Stimulated activated CD8-positive, alpha-beta memory T cell treated with anti-CD3 and anti-CD28 coated beads, Interleukin-7, amount 100 ng/mL, for 48 hours (primary cell): ENCODE measurements at places on chromosomes 13 and 19.

GRCh38 chr19:16095071-16095571 lies 16.6 kb upstream of the RAB8A start:
- peak; percentile 69 for DNase-seq

GRCh38 chr13:21872795-21873194 lies 201.9 kb downstream of the FGF9 start:
- DNase-seq, result no peak

DNA sequence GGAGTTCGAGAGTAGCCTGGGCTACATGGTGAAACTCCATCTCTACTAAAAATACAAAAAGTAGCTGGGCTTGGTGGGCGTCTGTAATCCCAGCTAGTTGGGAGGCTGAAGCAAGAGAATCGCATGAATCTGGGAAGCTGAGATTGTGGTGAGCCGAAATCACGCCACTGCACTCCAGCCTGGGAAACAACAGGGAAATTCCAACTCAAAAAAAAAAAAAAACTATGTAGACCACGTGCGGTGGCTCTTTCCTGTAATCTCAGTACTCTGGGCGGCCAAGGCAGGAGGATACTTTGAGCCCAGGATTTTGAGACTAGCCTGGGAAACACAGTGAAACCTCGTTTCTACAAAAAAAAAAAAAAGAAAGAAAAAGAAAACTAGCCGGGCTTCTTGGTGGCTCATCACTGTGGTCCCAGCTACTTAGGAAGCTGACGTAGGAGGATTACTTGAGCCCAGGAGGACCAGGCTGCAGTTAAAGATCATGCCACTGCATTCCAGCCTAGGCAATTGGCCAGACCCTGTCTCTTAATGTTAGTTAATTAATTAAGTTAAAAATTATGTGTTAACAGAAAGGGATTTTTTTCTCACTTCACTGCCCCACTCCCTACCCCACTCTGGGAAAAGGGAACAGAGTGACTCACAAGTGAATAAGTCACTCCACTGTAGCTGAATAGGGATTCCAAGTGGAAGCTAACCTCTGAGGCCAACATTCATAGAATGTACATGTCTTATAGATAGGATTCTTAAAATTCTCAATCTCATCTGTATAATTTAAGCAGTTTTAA lies 2.2 kb downstream of the ZNF83 start:
- no peak for DNase-seq

DNA sequence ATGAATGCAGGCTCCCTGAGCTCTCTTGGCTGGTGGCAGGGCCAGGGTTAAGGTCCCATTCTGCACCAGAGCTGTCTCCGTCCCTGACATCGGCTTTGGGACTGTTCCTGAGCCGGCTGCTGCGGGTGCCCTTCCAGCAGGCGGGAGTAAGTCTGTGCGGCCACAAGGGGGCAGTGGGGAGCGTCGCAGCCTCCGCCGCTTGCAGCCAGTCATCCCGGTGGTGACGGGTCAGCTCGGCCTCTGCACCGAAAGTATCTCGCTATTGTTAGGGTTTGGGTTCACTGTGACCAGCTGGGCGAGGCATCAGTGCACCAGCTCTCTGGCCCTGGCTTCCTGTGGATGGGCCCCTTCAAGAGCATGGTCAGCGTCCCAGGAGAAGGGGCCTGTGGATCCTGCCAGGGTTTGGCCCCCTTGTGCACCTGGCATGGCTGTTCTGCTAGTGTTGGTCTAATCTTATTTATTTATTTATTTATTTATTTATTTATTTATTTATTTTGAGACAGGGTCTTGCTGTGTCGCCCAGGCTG lies 15.1 kb downstream of the NDUFB7 start:
- peak; percentile 50 for DNase-seq

- DNase-seq, result no peak
Measured at GRCh38 chr19:38890686-38891085, 8.7 kb downstream of the SIRT2 start.
